ENCODE measurements at places on chromosomes 6 and 20.
A peak's percentile ranks its signal among the peaks of the same experiment; 100 is the strongest.

DNA sequence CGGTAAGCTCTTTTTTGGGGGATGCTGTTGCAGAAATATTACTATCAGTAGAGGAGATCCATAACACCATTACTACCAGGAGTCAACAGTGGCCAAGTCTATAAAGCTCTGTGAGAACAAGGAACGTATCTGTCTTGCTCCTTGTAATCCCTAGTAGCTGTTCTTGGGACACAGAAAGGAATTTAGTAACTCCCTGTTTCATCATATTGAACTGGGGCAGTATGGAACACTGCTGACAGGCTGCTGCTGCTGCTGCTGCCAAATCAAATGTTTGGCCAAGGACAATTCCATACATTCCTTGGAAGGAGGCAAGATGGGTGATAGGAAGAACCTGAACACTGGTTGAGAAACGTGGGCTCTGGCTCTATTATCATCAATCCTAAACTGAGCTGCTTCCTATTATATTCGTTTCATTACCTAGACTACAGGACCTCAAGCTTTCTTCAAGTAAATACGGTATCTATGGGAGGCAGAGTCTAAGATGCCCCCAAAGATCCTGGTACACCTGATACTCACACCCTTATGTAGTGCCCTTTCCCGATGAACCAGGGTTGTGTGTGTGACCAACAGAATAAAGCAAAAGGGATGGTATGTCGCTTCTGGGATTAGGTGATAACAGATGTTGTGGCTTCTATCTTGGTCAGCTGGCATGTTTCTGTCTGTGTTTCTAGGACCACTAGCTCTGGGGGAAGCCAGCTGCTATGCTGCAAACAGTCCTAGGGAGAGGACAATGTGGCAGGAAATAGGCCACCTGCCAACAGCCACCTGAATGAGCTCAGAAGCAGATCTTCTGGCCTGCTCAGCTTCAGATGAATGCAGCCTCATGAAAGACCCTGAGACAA is 39.5 kb downstream of the ELOVL5 start:
- DNase-seq: no peak

DNA sequence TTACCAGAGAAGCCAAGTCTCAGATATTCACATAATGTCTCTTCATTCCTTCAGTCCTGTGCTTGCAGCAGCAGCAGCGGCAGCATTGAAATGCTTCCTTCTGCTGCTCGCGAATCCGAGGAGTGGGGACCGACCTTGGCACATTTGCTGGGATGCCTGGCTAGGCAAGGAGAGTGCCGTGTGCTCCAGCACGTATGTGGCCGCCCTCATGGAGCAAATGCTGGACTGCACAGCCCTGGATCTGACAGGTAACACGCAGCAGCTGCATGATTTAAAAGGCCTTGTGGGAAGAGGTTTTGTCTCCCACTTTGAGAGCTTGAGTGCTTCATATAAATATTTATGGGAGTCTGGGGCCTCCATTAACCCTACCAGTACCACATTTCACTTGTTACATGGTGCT is 9.9 kb downstream of the MAFB start:
- no peak for DNase-seq

DNA sequence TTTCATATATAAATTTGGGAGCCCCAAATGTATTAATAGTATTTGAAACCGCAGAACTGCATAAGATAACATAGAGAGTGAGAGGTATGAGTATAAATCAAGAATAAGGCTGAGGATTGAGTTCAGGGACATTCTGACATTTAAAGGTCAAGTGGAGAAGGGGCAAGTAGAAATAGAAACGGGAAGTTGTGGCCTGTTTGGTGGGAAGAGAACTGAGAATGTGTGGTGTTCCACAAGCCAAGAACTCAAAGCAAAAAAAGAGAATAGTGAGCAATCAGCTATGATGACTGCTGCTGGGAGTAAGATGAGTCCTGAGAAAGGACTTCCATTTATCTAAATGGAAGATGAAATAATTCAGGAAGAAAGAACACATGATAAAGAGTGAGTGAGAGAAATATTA is 418.4 kb downstream of the CD109 start:
- no peak for DNase-seq

GRCh38 chr6:68757821-68758220 is 122.7 kb downstream of the ADGRB3 start:
- no peak for DNase-seq

GRCh38 chr6:131937703-131938631 is 13.2 kb downstream of the CCN2 start:
- peak; percentile 48 for DNase-seq

GRCh38 chr6:157403686-157404051 is 22.7 kb downstream of the ZDHHC14 start:
- no peak for DNase-seq
